ENCODE measurements at places on chromosomes 16 and 17.

GRCh38 chr17:40559564-40559916 lies 5.7 kb downstream of the CCR7 start:
- no peak overlapping the region for H3K4me3 ChIP-seq
- no peak for DNase-seq
- peaks cover 17% of the 10 kb centered on the region for H3K27me3 ChIP-seq
- H3K36me3 ChIP-seq = no peaks in the 10 kb centered on the region
- no peak overlapping the region for H3K27ac ChIP-seq

DNA sequence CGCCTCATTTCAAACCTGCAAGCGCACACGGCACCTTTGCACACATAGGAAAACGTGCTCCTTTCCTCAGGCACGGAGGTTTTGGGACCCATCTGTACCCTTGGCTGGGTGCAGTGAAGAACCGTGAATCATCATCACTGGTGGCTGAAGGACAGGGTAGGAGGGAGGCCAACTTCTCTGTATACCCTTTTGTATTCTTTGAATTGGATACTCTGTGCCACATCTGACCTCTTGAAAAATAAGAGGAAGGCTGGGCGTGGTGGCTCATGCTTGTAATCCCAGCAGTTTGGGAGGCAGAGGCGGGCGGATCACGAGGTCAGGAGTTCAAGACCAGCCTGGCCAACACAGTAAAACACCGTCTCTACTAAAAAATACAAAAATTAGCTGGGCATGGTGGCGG lies 11.7 kb downstream of the GPRC5B start:
- no peak overlapping the region for H3K27ac ChIP-seq
- H3K36me3 ChIP-seq = peaks cover 55% of the 10 kb centered on the region
- no peak overlapping the region for H3K4me3 ChIP-seq
- H3K4me1 ChIP-seq = peaks cover 24% of the 10 kb centered on the region
- no peak for DNase-seq

GRCh38 chr16:3732171-3732570 lies 14.8 kb upstream of the TRAP1 start:
- DNase-seq = no peak
- H3K27me3 ChIP-seq = no peaks in the 10 kb centered on the region
- peaks cover 71% of the 10 kb centered on the region for H3K36me3 ChIP-seq
- no peak overlapping the region for H3K4me3 ChIP-seq
- H3K4me1 ChIP-seq = no peaks in the 10 kb centered on the region
- no peak overlapping the region for H3K27ac ChIP-seq

DNA sequence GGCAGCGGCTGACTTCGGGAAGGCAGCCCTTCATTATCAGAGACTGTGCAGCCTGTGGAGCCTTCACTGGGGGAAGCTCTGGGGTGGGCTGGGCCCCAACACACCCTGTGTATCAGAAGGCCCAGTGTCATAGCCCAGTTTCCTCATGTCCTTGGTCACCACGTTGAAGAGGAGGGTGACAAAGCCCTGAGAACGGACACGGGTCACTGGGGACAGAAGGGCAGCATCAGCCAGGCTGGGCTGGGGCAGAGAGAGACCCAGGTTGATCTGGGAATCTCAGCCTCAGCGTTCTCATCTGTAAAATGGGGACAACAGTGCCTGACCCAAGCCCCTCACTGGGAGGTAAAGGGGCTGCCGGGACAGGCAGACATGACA lies 19.3 kb downstream of the B9D1 start:
- H3K4me1 ChIP-seq = peaks cover 60% of the 10 kb centered on the region
- H3K36me3 ChIP-seq = no peaks in the 10 kb centered on the region
- H3K27ac ChIP-seq = no peak overlapping the region
- DNase-seq = no peak

DNA sequence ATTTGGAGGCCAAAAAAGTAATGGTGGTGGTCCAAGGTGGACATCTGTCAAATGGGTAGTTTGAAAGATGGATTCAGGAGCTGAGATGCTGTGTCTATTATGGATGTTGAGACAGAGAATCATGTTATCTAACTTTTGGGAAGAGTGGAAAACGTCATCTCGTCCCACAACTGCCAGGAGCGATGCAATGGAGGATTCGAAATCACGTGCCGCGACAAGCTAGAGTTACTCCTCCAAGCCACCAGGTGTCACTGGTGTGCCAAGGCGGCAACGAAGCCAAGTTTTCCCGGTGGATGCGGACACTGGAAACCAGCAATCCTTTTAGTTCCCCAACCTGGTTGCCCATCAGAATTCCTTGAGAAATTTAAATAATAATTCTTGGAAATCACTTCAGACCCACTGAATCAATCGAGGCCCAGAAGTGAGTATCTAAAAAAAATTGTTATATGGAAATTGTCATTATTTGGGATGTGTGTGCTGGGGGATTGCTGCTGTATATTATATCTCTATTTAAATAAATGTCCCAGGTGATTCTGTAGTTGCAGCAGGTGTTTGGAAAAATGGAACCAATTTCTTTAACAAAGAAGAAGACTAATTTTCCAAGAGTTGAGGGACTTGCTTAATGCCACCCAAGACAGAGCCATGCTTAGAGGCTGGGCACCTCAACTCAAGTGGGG lies 206.1 kb downstream of the HAPSTR1 start:
- H3K36me3 ChIP-seq = no peaks in the 10 kb centered on the region
- peaks cover 3% of the 10 kb centered on the region for H3K27me3 ChIP-seq
- no peak overlapping the region for H3K27ac ChIP-seq
- H3K4me3 ChIP-seq = no peak overlapping the region

- peak; percentile 30 for DNase-seq
- H3K27me3 ChIP-seq = peaks cover 8% of the 10 kb centered on the region
- H3K4me3 ChIP-seq = peak overlapping the region; percentile 89
- peaks cover 82% of the 10 kb centered on the region for H3K4me1 ChIP-seq
These were observed 570 bp downstream of the NR1D1 start for GRCh38 chr17:40099619-40100418.

DNA sequence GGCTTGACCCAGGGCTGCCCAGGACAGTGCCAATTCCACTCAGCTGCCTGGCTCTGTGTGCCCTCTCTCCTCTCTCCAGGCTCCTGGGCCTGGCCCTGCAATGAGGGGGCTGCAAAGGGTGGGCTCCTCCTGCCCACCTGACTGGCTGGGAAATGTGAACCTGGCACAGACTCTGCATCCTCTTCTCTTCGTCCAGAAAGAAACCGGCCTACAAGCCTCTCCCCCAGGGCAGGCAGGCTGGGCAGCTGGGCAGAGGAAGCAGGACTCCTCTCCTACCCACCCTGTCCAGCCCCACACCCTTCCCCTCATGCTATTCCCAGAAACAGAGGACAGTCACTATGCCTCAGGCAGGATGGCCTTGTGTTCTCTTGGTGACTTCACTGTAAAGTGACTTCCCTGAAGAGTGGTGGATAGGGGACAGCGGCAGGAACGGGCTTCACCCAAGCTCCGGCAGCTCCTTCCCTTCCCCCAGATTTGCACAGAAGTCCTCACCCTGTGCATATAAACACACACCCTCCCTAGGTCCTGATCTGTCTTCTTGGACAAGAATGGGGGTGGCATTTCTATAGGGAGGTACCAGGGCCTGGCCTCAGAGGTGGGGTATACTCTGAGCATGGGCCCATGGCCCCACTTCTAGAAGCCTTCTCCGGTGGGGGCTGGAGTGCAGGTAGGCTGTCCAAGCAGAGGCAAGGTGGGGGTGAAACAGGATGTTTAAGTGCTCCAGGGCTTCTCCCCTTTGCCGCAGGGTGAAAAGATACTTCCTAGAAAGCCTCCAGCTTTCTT lies 4.9 kb upstream of the STAT5A start:
- no peak for DNase-seq
- no peak overlapping the region for H3K4me3 ChIP-seq
- peaks cover 29% of the 10 kb centered on the region for H3K27me3 ChIP-seq
- no peak overlapping the region for H3K27ac ChIP-seq
- H3K4me1 ChIP-seq = peaks cover 18% of the 10 kb centered on the region

GRCh38 chr16:24535827-24536226 lies 3.5 kb upstream of the RBBP6 start:
- H3K36me3 ChIP-seq = no peaks in the 10 kb centered on the region
- peaks cover 5% of the 10 kb centered on the region for H3K27me3 ChIP-seq
- no peak for DNase-seq

GRCh38 chr16:56349711-56350161 lies 75.6 kb downstream of the AMFR start:
- no peak overlapping the region for H3K27ac ChIP-seq
- H3K27me3 ChIP-seq = peaks cover 6% of the 10 kb centered on the region
- H3K36me3 ChIP-seq = no peaks in the 10 kb centered on the region
- peaks cover 52% of the 10 kb centered on the region for H3K4me1 ChIP-seq

DNA sequence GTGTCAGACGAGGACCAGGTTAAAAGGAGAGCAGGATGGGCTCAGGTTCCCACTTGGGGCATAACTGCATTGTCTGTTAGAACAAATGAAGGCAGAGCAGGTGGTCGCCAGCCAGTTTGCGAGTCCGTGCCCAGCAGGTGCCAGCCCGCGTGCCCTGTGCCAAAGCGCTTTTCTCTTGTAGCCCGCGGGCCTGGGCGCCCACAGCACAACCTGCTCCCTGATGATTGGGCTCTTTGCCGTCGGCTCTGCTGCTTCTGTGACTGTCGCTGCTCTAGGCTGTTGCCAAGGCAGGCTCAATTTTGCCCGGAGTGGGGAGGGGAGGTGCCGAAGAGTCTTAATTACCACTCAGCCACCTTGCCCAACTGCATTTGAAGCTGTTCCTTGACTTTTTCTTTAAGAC lies 21.1 kb downstream of the KNOP1 start:
- peaks cover 83% of the 10 kb centered on the region for H3K36me3 ChIP-seq
- no peak for DNase-seq
- no peaks in the 10 kb centered on the region for H3K27me3 ChIP-seq
- peak overlapping the region; percentile 68 for H3K27ac ChIP-seq
- no peaks in the 10 kb centered on the region for H3K4me1 ChIP-seq
- no peak overlapping the region for H3K4me3 ChIP-seq

DNA sequence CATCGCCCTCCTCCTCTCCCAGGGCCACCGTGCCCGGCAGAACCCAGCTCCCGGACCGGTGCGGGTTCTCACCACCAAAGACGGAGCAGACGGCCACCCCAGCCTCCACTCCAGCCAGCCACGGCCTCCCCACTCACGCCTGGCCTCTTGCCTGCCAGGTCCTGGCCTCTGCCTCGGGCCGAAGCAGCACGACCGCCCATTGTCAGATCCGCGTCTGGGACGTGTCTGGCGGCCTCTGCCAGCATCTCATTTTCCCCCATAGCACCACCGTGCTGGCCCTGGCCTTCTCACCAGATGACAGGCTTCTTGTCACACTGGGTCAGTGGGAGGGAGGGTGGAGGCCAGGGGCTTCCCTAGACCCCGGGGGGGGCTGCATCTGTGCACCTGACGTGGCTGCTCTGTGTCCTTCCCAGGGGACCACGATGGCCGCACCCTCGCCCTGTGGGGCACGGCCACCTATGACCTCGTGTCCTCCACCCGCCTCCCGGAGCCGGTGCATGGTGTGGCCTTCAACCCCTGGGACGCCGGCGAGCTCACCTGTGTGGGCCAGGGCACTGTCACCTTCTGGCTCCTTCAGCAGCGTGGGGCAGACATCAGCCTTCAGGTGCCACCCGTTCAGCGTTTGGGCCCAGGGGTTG lies 6.6 kb upstream of the RHOT2 start:
- H3K27ac ChIP-seq = peak overlapping the region; percentile 51
- H3K36me3 ChIP-seq = no peaks in the 10 kb centered on the region
- no peak overlapping the region for H3K4me3 ChIP-seq
- no peak for DNase-seq
- H3K27me3 ChIP-seq = no peaks in the 10 kb centered on the region

Measured in nephron progenitor cell (in vitro differentiated cells).